Stimulated activated CD4-positive, alpha-beta T cell treated with anti-CD3 and anti-CD28 coated beads, Interleukin-1b, Interleukin-23, amount 100 ng/mL, for 4 hours (primary cell): ENCODE measurements at places on chromosomes 4 and X.

- DNase-seq: no peak
Observed at GRCh38 chrX:1614927-1615326, at the start of gene ASMT. Gene ASMT, plus strand, starts transcription at chrX:1615059. Its CDS starts 141 bp downstream, at chrX:1615200.

DNA sequence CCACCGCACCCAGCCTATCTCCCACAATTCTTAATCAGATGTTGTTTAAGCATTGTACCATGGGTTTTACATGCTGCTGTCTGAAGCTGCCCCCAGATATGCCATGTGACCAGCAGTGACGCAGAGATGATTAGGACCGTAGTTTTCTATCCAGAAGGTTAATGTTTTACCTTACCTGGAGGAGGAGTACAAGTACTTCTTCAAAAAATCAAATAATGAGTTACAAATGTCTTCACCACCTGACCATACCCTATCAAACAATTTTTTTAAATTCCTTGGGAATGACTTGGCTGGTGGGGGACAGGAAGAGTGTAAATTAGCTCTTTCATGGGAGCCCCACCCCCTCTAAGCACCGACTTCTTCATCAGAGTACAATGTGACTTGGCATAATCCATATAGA lies 16.2 kb upstream of the SGMS2 start:
- DNase-seq: no peak

- DNase-seq: no peak
Observed at GRCh38 chr4:23884261-23884660, 5.6 kb downstream of the PPARGC1A start.

DNA sequence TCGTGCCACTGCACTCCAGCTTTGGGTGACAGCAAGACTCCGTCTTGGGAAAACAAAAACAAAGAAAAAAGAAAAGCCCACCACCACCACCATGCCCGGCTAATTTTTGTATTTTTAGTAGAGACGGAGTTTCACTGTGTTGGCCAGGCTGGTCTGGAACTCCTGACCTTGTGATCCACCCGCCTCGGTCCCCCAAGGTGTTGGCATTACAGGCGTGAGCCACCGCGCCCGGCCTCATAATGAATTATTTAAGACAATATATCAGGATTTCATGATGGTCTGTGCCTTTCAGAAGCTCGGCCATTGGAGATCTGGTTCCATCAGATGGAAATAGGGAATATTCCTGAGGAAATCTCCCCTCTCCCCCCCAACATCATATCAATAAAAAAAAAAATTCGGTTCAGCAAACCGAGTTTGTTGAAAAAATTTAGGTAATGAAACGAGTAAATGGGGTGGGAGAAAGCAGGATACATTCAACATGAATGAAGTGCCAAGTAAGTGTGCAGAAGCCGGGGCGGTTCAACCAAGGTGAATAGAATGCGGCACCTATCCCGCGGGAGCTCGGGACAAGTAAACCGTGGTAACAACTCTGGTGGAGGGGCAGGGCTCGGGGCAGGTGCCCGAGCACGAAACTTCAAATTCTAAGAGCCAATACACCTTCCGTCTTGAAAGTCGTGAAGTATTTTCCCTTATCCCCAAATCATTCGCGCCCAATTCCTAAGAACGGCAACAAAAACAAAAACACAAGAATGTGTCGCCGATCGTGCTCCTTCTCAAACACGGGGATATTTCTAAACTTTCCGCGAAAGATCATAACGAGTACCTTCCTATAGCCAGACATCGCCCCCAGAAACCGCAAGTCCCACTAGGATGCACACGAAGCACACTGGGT lies 773 bp upstream of the TXLNG start:
- DNase-seq: no peak

DNA sequence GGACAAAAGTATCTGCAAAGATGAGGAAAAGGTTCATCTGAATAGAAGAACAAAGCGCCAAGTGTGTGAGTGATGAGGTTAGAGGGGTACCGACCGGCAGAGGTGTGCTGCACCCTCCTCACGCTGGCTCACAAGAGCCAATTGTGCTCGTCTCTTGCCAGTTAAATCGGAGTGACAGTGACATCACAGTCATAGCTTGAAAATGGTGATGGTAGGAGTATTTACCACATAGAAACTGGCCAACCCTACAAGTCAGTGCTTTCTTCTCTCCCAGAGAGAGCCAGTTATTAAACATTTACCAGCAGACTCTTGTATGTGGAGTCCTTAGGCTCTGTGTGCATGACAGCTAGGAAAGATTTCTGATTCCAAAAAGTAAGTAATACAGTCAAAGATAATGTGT lies 32.4 kb downstream of the CLDN22 start:
- DNase-seq: no peak

GRCh38 chr4:20512033-20512792 lies 188.0 kb upstream of the PACRGL start:
- DNase-seq: no peak

- DNase-seq: no peak
Observed at GRCh38 chrX:110086916-110087484, 84.1 kb downstream of the TMEM164 start.

DNA sequence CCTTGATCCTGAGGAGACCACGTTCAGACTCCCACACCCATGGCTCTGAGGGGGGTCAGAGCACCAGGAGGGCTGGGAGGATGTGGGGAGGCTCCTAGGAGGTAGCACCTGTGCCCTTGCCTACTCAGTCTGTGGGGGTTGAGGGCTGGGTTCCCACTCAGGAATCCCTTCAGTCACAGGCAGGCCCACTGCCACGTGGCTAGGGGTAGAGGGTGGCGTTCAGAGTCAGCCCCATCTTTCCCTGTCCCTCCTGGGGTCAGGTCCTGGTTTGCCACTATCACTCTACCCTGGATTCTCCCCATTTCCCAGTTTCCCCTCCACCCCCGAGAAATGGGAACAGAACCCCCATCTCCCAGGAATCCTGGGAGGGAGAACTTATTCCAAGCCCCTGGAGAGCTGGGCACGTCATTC lies 111.3 kb downstream of the PSAPL1 start:
- DNase-seq: no peak

GRCh38 chrX:45851434-45851991 lies 650.8 kb upstream of the DIPK2B start:
- DNase-seq: peak; percentile 60

DNA sequence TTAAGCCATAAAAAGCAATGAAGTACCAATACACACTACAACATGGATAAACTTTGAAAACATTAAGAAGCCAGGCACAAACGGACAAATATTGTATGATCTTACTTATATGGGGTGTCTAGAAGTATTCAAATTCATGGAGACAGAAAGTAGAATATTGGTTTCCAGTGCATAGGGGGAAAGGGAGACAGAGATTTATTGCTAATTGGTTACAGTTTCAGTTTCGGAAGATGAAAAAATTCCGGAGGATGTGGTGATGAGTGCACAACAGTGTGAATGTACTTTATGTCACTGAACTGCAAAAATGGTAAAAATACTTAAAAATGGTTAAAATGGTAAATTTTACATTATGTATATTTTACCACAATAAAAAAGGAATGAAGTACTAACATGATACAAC lies 5.1 kb upstream of the PRDX4 start:
- DNase-seq: no peak

GRCh38 chr4:144649646-144650045 lies 3.7 kb downstream of the HHIP start:
- no peak for DNase-seq

GRCh38 chrX:155761185-155761584 lies 120.0 kb upstream of the VAMP7 start:
- no peak for DNase-seq

DNA sequence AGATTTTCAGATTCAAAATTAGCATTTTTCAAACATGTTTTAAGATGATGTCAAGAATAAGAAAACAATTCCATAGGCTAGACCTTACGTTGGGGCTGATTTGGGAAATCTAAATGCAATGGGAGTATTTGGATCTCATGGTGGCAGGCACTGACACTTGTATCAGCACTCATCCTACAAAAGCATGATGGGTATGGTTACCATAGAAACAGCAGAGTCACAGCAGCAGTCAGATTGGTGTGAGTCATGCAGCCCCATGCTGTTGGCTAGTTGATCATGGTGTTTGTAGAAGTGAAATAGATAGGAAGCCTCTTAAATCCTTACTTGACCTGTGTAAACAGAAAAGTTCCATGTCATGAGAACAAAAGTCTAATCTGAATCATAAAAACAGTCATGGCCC lies 1637.3 kb upstream of the PABPC4L start:
- DNase-seq: no peak

- DNase-seq: no peak
Observed at GRCh38 chr4:151418385-151418784, 9.4 kb downstream of the FHIP1A start.

DNA sequence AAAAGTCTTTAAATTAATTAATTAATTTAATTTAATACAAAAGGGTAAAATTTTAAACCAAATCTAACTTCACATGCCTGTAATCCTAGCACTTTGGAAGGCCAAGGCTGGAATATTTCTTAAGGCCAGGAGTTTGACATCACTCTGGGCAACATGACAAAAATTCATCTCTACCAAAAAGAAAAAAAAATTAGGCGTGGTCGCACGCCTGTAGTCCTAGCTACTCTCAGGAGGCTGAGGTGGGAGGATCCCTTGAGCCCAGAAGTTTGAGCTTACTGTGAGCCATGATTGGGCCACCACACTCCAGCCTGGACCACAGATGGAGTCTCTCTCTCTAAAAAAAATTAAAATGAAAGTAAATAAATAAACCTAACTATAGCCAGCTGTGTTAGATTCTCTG lies 39.2 kb upstream of the ANTXR2 start:
- DNase-seq: no peak

- DNase-seq: no peak
Observed at GRCh38 chr4:137390707-137391106, 141.6 kb downstream of the PCDH18 start.

GRCh38 chr4:174553828-174554227 lies 31.5 kb upstream of the HPGD start:
- no peak for DNase-seq

DNA sequence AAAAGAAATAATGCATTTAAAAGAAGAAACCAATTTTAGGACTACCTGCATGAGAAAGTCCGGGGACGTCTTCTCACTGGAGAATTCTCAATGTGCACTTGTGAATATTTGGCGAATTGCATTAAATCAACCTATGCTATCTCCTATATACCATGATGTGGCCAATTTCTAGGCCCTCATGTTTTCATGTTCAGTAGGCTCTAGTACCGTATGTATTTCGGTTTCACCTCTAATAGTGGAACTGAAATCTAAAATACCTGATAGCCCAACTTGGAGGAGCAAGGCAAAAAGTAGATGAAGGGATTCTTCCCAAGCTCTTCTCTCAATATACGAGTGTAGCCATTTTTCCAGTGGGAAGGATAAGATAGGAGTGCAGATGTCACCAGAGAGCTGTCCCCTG lies 11.4 kb upstream of the FGF2 start:
- DNase-seq: no peak

DNA sequence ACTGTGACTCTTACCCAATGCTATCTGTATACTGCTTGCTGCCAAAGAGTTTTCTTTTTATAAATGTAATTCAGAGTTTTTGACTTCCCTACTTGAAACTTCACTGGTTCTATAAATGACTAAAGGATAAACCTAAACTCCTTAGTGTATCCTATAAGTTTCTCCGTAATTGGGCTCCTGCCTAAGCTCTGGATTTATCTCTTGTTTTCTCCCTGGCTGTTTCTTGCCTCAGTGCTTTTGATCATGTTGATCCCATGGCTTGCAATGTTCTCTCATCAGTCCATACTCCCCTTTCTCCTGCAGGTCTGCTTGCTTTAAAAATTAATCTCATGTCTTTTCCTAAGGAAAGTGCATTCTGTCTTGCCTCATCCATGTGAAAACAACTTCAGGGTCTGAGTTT lies 1543.1 kb upstream of the IGFBP7 start:
- DNase-seq: no peak

- no peak for DNase-seq
Observed at GRCh38 chr4:71006203-71006907, 12.9 kb downstream of the DCK start.

DNA sequence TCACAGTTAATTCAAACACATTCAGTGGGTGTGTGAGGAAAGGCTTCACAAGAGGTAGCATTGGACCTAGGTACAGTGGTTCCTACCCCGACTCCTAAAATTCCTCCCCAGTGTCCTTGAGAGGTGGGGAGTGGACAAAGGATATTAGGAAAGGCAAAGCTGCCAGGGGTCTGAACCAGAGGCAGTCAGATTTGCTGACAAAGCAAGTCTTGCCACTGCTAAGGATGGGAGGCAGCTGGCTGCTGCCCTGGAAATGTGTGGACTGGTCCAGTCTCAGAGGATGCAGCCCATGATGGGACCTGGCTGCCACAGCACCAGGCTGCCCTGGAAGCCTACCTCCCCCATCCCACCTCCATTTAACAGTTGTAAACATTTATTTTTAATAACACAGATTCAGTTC lies 4.1 kb upstream of the PHF8 start:
- no peak for DNase-seq

DNA sequence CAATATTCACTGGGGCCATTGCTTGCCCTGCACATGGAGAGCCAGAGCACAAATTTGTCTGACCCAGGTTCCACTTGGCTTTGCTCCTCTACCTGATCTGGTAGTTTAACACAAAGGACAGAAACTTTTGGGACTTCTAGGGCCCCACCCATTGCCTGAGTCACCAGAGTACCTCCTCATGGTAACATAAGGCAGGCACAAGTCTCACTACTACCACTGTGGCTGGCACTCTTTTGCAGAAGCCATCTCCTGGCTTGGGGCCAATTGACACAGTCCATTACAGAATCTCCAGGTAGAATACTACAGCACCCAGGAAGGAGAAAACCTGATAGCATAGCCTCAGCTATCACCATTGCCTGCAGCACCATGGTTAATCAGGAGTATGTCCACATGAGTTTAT lies 52.6 kb upstream of the NAP1L2 start:
- no peak for DNase-seq

DNA sequence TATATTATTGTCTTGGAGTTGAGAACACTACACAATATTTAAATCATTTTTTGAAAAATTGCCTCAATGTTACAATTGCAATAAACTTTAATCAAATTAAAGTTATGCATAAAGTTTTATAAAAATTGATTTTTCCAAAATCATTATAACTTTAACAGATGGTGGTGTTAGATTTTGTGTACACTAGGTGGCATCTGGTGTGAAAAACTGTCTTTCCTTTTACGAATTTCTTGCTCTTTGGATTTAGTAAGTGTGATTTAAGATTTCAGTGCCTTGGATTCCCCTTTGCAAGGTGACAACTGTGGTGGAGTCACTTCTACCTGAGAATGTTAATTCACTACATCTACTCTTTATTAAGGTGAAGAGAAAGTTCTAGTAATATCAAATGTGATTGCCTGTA lies 91.6 kb downstream of the AREG start:
- DNase-seq: no peak
